Mammary epithelial cell (primary cell): ENCODE measurements at places on chromosomes 3 and 15. TPM values are rescaled to one million over a fixed set of nuclear protein-coding genes. Genes with fewer than 3 reads are reported as not detected.

Gene GCNT3
- total RNA-seq = 1.0 TPM

Gene TMC3
- not detected in 2 replicates for total RNA-seq

Gene TOPBP1
- total RNA-seq = 13.7 and 23.9 TPM in 2 replicates

Gene PTH1R
- total RNA-seq = not detected in 2 replicates

Gene ADGRG7
- not detected in 2 replicates for total RNA-seq

Gene IDH2
- 39.5 TPM for total RNA-seq

Gene EIF4A2
- 291 and 321 TPM in 2 replicates for total RNA-seq

Gene SLC24A5
- not detected in 2 replicates for total RNA-seq

Gene PXK
- total RNA-seq = 42.2 TPM

Gene OR4F15
- total RNA-seq = not detected in 2 replicates

Gene SLC2A2
- not detected in 2 replicates for total RNA-seq

Gene DUOXA2
- not detected for total RNA-seq

Gene ADPRH
- total RNA-seq = 9.5 TPM

Gene DUOX1
- total RNA-seq = 42.8 and 44.4 TPM in 2 replicates

Gene PPM1M
- 8.7 TPM for total RNA-seq

Gene BTLA
- not detected in 2 replicates for total RNA-seq

Gene CYB561D2
- 9.7 and 11.9 TPM in 2 replicates for total RNA-seq

Gene ANKUB1
- total RNA-seq = not detected in 2 replicates

Gene EIF2B5
- total RNA-seq = 29.3 and 34.8 TPM in 2 replicates

Gene ADAMTS9
- 3.7 and 7.5 TPM in 2 replicates for total RNA-seq

Gene MUC20
- total RNA-seq = 0.33 TPM

Gene KLHL40
- total RNA-seq = not detected
